ENCODE measurements at places on chromosomes 12 and 14.

- DNase-seq, result no peak
These were observed 3.4 kb downstream of the PHC1 start for GRCh38 chr12:8917751-8918150.

DNA sequence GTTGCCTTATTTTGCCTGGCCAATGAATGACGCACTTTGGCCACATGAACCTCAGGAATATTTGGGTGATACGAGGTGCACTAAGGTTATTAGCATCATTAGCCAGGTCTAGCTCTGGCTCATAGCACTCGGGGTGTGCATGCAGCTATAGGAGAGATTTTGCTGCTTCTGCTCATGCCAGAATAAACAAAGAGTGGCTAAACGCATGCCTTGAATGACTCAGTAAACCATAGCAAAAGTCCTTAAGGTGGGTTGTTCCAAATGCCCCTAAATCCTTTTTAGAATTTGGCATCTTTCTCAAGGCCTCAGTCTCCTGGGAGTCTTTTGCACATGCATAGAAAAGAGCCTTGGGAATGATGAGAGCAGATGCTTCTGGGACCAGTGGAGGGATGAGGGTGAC lies 343.7 kb upstream of the FKBP4 start:
- DNase-seq, result no peak

DNA sequence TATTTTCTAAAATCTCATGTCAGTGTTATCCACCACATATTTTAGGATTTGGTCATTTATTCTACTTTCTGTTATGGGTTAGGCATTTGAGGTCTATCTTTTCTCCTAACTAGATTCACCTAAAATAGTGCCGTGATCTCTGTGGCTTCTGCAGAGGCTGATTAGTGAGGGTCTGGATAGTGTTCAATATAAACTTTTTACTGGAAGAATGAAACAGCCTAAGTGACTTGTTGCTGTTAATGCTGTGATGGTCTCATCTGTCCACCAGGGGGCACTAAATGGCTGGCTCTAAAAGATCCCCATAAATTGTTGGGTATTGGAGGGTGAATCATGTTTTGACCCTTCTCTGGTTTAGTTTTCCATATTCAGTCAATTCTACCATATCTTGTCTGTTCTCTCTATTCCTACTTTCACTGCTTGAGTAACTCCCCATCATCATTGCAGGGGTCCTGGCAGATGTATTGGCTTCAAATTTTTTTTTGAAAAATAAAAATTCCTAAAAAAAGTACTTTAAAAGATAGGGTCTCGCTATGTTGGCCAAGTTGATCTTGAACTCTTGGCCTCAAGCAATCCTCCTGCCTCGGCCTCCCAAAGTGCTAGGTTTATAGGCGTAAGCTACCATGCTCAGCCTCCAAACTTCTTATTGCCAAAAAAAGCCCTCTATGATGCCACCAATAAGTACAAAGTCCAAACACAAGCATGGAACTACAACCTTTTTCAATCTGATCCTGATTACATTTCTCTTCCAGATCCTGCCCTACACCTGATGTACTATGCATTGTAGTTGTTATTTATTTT lies 6.9 kb downstream of the PABPN1 start:
- DNase-seq, result peak; percentile 56

DNA sequence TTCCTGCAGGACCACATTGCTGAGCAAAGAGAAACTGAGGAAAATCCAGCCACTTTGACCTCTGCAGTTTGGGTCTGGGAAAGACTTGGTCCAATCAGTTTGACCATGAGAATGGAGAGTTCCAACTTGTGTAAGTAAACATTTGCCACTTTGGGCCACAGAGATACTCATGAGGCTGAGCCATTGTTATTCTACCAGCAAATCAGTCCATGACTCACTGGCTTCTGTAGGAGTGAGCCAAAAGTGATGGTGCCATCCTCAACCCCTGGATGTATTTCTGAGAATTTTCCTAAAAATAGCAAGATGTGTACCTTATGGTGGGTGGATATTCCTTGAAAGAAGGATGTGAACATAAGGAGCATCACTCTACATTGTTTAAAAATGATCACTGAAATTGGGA lies 192.9 kb upstream of the OR4E1 start:
- DNase-seq, result no peak

DNA sequence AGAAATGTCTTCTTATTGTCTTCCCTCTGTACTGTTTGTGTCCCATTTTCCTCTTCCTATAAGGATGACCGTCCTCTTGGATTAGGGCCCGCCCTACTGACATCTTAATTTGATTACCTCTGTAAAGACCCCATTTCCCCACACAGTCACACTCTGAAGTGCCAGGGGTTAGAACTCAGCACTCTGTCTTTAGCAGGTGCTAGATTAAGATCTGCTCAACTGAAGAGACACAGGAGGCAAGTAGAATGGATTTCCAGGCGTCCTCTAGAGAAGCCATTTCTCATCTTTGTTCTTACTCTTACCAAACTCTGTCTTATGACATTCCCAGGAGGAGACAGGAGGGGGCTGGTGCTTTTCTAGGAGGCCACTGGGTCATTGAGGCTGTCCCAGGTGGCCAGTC lies 50.8 kb downstream of the VCPKMT start:
- no peak for DNase-seq

DNA sequence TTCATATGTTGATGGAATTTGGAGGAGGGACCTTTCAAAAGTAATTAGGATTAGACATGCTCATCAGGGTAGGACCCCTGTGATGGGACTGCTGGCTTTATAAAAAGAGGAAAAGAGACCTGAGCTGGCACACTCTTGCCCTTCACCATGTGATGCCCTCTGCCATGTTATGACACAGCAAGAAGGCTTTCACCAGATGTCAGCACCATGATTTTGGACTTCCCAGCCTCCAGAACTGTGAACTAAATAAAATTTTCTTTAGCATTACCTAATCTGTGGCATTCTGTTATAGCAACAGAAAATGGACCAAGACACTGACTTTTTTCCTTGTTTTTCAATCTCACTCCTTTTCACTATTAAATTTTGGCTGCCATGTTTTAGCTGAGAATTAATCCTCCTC lies 105.0 kb upstream of the TMPO start:
- no peak for DNase-seq

GRCh38 chr14:68295316-68295816 lies 475.8 kb downstream of the RAD51B start:
- DNase-seq, result no peak

DNA sequence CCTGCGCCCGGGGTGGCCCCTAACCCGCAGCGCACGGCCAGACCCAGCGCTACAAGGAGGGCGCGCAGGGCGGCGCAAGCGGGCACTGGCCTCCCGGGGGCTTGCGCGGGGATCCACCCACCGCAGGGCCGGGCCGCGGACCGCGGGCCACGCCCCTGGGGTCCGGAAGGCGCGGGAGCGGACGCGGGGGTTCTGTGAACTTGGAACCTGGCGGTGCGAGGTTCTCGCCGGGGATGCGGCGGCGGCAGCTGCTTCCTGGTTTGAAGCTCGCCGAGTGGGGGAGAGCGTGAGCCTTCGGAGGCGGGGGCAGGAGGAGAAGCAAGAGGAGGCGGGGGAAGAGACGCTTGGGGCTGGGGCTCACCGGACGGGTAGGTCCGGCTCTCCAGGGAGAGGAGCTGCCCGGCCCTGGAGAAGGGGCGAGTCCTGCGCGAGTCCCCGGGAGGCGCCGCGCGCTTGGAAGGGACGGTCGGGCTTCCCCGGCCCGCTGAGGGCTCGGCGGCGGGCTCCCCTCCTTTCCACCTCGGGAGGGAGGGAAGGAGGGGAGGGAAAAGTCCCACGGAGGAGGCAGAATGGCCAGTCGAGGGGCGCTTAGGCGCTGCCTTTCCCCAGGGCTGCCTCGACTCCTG lies at the start of gene PRKCH:
PRKCH (plus strand) TSS at position 195 of the 626 bp plus-strand sequence. CDS start 523 bp downstream, outside the sequence.
- peak; percentile 93 for DNase-seq

- peak; percentile 97 for DNase-seq
These were observed 47.9 kb downstream of the FGD6 start for GRCh38 chr12:95169368-95169767.

DNA sequence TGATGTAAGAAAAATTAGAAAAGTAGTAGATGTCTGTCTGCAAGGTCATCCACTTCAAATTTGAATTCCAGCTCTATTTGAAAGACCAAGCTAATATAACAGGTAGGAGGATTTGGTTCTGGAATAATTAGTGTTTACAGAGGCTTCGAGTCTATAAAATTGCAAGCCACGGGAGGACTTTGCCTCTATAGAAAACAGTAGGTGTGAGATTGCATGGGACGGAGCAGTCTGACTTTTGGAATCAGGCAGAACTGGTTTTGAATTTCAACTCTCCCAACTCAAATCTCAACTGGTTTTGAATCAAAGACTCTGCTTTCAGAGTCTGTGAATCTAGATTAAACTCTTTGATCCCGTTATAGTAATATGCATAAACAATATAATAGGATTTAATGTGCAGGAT lies 82.4 kb downstream of the PIK3C2G start:
- DNase-seq, result no peak

DNA sequence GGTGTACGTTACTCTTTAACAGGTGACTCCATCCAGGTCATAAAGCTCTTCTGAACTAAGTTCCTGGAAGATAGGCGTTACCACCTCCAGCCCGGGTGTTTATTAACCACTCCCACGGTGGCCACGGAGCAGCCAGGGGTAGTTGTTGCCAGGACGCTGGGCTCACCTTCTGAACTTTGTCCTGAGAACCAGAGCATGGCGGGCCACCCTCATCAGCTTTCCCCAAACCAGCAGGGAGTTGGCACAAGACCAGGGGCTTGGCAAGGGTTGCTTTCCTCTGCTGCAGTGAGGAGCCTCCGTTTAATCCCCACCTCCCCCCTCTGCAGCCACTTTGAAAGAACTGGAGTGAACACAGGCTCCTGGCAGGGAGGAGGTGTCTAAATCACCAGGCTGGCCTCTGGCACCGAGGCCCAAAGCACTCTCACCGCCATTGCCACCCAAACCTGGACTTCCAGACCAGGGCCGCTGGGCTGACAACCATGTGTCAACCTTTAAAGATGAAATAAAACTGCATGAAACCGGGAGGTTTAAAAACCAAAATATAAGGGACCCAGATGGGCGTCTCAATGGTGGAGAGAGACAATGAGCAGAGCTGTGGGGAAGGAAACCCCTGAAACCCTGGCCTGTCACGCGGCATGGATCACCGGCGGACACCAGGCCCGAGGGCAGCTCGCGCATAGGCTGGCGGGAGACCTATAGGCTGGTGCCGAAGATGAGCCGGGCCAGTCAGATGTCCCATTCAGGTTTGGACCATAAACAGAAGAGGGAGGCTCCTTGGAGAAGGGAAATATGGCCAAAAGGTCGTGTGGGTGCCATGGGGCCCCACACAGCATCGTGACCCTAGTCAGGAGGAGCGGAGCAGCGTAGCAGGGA lies 30.9 kb upstream of the TDRD9 start:
- no peak for DNase-seq

GRCh38 chr12:130336723-130337487 lies 782 bp upstream of the PIWIL1 start:
- DNase-seq, result no peak

DNA sequence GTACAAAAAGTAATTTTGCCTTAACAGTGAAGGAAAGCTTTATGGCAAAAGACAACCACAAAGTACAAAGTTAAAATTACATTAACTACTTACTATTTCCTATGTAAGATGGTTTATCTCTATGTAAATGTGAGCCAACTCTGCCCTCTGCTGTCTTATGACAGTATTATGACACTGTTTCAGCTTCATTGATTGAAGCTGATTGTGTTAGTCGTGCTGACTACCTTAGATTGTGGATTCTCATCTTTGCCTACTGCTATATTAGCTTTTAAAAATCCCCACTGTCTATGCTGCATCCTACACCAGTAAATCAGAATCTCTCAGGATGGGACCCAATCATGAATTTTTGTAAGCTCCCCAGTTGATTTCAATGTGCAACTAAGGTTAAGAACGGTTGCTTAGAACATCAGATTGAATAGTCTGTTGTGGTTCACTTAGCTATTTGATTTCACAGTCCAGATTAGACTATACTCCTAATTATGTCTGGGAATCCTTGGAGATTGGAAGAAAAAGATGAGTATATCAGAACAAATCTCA lies 12.2 kb upstream of the SPTB start:
- DNase-seq, result peak; percentile 70

- no peak for DNase-seq
These were observed 181.6 kb downstream of the CHST11 start for GRCh38 chr12:104638218-104638850.

- no peak for DNase-seq
These were observed 213.4 kb downstream of the EGLN3 start for GRCh38 chr14:33737446-33737845.

GRCh38 chr14:69153873-69154270 lies 953 bp upstream of the DCAF5 start:
- DNase-seq, result no peak

- no peak for DNase-seq
These were observed 17.3 kb downstream of the COX14 start for GRCh38 chr12:50129290-50129689.

- no peak for DNase-seq
These were observed 90.9 kb downstream of the TMEM121 start for GRCh38 chr14:105617201-105617777.

DNA sequence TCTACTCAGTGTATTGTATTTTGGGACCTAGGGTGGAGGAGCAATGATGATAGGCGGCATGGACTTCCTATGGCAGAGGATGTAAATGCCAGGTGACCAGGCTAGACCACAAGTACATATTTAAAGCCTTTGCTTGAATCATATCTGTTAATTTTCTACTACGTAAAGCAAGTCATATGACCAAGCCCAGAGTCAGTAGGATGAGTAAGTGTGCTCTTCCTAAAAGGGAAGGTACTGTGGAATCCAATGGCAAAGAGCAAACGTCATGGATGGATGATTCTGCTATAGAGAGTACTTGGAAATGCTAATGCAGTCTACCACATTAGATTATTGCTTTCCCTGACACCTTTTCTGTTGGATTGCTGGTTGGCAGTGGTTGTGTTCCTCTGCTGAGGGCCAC lies 16.8 kb downstream of the GPATCH2L start:
- DNase-seq, result no peak

GRCh38 chr12:127267128-127267527 lies 999.8 kb upstream of the TMEM132C start:
- DNase-seq, result no peak

GRCh38 chr14:31167032-31167431 lies 40.6 kb downstream of the HECTD1 start:
- DNase-seq, result no peak

DNA sequence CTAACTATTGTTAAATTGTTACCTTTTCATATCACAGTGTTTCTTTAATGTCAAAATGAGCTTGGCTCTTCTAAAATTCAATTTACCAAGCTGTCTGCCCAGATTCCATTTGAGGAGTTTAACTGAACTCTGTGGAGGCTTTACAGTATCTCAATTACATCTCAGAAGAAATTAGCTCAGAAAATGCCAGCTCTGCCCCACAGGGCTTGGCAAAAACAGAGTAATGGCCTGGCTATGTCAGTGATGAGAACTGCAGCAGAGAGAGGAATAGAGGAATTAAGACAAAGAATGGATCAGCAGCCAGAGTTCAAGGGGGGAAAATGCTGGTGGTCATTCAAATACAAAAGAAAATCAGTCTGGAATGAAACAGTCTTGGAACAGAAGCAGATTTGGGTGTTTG lies 15.8 kb upstream of the TMTC1 start:
- DNase-seq, result no peak

DNA sequence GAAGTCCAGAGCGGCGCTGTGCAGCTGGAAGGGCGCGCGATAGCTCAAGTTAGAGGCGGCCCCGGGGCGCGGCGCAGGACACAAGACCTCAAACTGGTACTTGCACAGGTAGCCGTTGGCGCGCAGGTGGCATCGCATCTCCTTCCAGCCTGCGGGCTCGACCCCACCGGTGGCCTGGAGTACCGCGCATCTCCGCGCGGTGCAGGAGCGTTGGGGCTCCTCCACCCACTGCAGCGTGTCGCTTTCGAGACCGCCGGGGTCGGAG lies 553 bp downstream of the CLEC14A start:
- DNase-seq, result no peak

Data from dermis microvascular lymphatic vessel endothelial cell (primary cell).